NCI-H2081 treated with DMSO at 0.1 percent for 48 hours (cell line): ENCODE measurements at places on chromosomes 16 and 17.

DNA sequence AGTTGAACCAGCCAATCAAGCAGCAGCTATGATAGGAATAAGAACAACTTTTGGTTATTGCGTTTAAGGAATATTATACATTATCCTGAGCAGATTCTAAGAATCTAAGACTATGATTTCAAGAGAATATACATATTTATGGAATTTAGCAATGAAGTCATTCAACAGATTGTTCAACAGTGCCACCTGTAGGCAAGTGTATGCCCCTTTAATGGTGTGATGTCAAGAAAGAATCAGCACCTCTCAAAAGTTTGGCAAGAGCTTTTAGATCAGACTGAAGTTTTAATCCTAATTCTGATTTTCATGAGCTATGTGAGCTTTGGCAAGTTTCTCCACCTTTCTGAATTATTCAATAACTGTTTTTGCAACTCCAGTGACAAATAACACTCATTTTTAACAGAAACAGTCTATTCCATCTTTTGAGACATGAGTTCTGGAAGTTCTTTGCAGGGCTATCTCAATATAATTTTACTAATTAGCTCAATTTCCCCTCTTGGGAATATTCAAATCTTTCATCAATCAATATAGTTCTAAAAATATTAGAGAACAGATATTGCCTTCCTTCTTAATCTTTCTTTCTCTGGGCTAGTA is 474.3 kb upstream of the TOM1L1 start:
- DNase-seq: no peak

DNA sequence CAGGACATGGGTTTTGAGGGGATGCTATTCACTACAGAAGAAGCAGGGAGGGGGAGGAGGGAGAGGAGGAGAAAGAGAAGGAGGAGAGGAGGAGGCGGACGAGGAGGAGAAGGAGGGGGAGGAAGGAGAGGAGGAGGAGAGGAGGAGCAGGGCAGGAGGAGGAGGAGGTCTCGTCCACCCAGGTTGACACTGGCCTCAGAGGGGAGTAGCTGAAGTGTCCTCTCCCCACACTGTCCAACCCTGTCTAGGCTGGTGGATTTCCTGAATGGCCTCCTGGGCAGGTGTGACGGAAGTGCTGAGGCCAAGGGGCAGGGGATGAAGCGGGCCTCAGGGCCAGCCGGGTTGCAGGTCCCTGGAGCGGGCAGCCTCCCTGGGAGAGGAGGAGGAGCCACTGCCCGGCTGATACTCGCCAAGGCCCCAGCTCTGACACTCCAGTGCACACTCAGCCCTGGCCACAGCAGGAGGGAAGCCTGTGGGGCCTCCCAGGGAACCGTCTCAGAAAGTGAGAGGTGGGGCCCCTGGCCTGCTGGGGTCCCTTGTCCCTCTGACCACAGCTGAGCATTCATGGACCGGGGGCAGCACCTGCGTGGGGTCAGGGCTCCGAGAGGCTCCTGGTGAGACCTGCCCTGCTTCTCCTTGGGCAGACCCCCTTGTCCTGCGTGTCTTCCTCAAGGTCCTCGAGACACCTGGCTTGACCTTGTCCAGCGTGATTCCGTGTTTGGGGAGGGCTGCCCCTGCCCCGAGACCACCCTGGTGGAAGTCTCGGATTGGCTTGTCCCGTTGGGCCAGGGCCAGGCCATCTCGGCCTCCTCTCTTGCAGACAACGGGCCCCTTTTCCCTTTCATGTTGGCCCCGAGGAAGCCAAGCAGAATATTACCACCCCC is 200.6 kb upstream of the CIBAR2 start:
- no peak for DNase-seq

DNA sequence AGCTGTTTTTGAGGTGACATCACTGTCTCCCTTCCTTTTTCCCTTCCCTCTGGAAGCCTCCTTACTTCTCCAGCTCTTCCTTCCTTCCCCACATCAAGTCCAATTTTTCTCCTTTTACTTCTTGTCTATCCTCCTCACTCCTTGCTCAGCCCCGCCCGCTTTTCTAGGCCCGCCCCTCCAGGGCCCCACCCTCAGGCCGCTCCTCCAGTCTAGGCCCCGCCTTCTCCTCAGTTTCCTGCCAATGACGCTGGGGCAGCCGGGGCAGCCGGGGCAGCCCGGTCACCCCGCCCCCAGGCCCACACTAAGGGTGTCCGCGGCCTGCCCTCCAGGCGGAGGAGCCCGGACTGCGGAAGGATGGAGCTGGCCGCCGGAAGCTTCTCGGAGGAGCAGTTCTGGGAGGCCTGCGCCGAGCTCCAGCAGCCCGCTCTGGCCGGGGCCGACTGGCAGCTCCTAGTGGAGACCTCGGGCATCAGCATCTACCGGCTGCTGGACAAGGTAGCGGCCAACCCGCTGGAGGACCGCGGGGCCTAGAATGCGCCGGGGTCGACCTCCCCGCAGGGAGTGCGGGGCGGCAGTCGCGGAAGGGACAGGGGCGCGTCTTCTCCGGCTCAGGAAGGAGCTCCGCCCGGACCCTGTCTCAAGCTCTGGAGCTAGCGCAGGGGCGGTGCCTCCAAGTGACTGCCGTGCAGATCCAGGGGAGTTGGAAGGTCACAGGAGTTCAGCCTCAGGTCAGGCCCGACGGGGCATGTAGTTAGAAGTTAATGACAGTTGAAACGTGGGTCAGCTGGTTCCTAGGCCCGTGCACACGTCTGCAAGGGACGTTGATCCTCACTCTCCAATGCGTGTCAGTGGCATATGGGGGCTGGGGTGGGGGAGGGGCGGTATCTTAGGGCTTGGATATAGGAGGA is at the start of gene PCTP:
PCTP (plus strand) TSS at position 302 of the 908 bp plus-strand sequence; CDS start at position 355, 53 bp downstream.
- DNase-seq: peak; percentile 8

- DNase-seq: no peak
These were observed 125.2 kb downstream of the CDH11 start for GRCh38 chr16:64996641-64997040.

GRCh38 chr17:82023447-82024241 is 539 bp downstream of the LRRC45 start:
- no peak for DNase-seq

DNA sequence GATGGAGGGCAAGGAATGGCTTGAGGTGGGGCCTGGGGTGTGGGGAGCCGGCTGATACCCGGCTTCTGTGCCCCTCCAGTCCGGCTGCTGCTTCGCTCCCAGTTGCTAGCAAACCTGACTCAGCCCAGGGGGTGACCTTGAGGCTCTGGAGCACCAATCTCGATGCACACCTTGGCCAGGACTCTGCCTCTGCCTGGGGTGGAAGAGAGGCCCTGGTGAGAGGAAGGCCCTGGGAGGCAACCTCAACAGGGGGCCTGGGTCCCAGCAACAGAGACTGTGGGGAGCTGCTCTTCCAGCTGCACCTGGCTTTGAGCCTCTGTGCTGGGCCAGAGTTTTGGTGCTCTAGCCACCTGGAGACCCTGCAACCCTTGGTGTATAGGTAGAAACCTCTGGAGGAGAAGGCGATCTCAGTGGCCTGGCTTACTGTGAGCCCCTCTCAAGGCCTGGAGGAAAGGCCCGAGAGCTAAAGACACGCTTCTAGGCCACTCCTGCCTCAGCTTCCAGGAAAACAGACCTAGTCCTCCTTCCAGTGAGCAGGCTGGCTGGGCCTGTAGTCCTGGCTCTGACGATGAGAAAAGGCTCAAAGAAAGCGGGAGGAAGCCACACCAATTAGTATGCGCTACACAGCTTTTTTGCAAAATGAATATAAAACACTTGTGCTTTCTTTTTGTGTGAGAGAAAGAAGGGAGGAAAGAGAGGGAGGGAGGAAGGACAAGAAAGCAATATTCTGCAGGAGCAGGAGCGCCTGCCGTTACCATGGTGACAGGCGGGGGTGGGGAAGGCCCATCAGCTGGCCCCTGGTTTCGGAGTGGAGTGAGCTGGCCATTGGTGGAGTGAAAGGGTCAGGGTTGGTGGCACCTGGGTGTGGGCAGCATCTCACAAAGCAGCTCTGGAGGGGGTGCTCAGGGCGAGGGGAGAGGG is 51.0 kb downstream of the VAC14 start:
- no peak for DNase-seq

GRCh38 chr16:31008149-31008548 is 2.3 kb downstream of the STX1B start:
- DNase-seq: no peak

GRCh38 chr17:1754430-1755112 is 7.3 kb upstream of the SERPINF1 start:
- no peak for DNase-seq

- DNase-seq: no peak
These were observed 23.7 kb downstream of the TMEM235 start for GRCh38 chr17:78255029-78255656.

DNA sequence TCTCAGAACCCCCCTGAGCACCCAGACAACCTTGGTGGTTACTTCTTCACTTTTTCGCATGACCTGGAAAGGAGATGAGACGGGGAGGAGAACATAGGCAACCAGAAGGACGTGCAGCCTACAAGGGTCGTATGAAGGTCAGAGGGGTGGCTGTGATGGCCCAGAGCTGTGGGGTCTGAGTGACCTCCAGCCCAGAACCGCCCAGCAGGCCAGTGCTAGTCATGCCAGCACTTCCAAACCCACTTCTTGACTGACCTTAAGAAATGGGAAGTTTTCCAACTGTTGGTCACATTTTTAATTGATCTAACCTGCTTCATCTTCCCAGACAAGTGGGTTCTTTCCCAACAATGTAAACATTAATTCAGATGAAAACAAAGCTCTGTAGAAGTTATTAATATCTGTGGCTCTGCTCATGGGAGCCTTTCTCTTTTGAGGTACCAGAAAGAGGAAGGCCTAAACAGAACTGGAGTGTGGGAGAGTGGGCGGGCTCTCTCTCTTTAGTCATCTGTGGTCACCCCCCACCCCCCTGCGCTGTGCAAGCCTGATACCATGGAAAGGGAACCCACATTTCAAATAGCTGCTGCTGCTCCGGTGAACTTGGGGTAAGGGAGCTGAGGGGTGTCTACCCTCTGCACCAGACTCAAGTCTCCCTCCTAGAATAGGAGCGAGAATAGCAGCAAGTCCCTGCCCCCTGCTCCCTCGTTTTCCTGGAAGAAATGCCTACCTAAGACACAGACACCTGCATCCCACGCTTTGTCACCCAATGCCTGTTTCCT is 101.6 kb downstream of the RAB11FIP4 start:
- no peak for DNase-seq

DNA sequence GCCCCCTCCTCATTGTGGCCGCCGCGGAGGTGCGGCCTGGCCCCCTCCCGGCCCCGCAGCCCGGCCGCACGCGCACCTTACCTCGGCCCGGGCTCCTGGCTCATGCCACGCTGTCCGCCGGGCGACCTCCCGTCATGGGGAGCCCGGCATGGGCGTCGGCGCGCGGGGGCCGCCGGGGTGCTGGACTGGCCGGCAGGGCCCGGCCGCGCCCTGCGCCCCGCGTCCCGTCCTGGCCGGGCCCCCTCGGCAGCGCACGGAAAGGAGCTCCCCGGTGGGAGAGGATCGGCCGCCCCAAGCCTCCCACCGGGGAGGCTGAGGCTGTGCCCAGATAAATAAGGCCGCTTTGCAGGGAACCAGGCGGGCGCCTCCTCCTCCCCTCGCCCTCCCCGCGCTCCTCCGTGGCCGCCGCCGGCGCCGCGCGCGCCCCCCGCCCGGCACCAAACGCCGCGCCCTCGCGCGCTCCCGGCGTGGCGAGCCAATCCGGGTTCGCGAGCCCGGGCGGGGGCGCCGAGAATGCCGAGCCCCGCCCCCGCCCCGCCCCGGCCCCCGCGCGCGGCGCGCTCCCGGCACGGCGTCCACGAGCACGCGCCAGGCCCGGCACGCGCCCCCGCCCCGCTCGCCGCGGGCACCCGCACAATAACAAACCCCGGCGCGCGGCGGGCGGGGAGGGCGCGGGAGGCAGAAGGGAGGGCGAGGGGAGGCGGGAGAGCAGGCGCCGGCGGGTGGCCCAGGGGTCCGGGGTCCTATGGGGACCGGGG is at the start of gene FBXL16:
FBXL16 (minus strand) TSS at position 371 of the 758 bp plus-strand sequence. CDS start 8,396 bp downstream, outside the sequence.
- no peak for DNase-seq

DNA sequence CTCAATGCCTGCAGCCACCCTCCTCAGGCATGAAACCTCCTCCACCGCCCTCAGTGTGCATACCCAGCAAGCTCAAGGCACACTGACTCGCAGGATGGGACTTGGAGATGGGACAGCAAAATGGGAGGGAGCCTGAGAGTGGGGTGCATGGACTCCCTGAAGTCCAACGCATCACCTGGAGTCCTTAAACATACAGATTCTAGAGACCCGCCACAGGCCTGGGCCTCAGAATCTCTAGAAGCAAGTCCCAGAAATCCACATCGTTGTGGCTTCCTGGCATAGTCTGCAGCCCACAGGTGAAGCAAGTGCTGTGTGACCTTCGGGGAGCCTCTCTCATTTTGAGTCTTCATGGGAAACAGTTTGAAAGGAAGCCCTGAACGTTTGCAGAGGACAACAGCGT is 3.6 kb upstream of the TBX21 start:
- DNase-seq: no peak

- DNase-seq: no peak
These were observed 705.7 kb downstream of the MAF start for GRCh38 chr16:78894886-78895285.

- DNase-seq: no peak
These were observed 13.1 kb downstream of the SLC22A31 start for GRCh38 chr16:89187032-89187769.

- no peak for DNase-seq
These were observed 109.9 kb upstream of the DNAH9 start for GRCh38 chr17:11488407-11488806.

DNA sequence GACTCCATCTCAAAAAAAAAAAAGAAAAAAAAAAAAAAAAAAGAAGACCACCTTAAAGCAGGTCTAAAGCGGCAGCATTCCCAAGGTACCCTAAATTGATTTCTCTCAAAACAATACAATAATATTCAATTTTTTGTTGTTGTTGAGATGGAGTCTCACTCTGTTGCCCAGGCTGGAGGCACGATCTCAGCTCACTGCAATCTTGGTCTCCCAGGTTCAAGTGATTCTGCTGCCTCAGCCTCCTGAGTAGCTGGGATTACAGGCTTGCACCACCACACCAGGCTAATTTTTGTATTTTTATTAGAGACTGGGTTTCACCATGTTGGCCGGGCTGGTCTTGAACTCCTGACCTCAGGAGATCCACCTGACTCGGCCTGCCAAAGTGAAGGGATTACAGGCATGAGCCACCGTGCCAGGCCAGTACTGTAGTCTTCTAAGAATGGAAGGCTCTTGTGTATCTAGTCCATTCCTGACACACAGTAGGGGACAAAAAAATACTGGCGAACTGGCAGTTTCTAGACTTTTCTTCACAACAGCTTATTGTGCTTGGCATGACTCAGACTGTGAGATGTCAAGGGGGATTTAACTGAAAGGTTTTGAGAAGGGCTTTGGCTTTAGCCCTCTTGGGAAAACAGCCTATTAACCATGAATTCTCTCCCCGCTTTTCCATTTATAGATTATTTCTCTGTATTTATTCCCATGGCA is 17.3 kb downstream of the CDR2 start:
- no peak for DNase-seq
